ENCODE measurements at places on chromosomes 5 and 9. TPM values are rescaled to one million over a fixed set of nuclear protein-coding genes. Genes with fewer than 3 reads are reported as not detected.

The ARL15 gene
- total RNA-seq, result 30.1 TPM

The GDF9 gene
- 0.35 TPM for total RNA-seq

The SPATA6L gene
- total RNA-seq, result 3.8 TPM

The ARHGEF37 gene
- 8.5 TPM for total RNA-seq

The GOLGA2 gene
- 62.4 TPM for total RNA-seq

The NELFB gene
- total RNA-seq, result 48.5 TPM

The SLC6A19 gene
- total RNA-seq, result not detected

The DIRAS2 gene
- total RNA-seq, result 0.18 TPM
